ENCODE measurements at places on chromosomes 13 and 19.
A peak's percentile ranks its signal among the peaks of the same experiment; 100 is the strongest.

GRCh38 chr19:35512831-35513627, 420 bp downstream of the DMKN start:
- no peak for DNase-seq

- DNase-seq, result peak; percentile 65
Observed at GRCh38 chr13:46041419-46041839, 11.1 kb downstream of the ZC3H13 start.

- DNase-seq, result no peak
Observed at GRCh38 chr13:90968166-90968904, 379.2 kb upstream of the MIR17HG start.

DNA sequence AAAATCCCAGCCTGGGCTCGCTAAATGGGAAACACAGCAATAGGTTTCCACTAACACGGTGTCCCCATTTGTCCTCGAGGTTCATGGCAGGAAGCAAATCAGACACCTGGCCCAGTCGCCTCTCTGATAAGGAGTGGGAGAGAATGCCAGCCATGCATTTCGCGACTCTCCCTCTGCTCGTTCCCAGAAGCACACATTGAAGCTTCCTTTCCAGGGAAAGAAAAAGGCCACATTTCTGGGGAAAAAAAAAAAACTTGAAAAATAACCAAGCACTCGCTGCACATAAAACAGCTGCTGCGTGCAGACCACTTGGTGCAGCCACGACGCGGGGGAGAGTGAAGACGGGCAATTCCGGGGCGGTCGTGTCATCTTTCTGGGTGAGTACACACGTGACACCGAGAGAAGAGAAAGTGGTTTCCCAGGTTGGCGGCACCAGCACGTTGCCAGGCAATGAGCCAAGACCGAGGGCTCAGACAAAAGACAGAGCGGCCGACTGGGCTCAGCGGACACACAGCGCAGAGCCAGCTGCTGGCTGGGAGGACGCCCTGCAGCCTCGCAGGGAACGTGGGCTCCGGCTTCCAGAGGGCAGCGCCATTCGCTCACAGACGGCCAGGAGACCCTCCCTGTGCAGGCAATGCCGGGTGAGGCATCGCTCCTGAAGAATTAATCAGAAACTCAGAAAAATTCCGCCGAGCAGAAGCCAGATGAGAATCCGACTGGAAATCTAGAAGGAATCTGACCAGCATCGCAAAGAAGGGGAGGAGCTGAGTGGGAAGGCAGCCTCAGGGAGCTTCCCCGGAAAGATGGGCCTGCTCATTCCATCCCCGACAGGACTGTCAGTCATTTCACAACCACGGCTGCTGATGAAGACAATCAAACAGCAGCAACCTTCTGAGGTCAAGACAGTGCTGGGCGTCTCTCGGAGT, 83.2 kb upstream of the IRS2 start:
- DNase-seq, result no peak

DNA sequence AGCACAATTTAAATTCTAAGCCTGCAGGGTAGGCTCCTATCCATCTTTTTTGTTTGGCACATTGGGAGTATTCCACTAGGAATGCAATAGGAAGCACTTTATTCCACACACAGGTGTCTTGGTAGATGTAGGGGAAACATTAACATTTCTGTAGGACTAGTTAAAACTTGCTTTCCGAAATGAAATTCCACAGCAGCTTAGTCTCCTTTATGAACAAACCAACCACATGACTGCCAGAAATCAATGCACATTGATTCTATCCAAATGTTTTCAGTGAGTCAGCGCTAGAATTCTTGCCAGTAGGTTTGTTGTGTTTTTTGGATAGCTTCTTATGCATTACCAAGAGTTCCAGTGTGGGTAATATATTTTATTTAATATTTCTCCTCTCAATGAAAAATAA, 207.9 kb upstream of the CSNK1A1L start:
- peak; percentile 92 for DNase-seq

GRCh38 chr13:41495044-41495443, 37.7 kb downstream of the RGCC start:
- DNase-seq, result no peak

- no peak for DNase-seq
Observed at GRCh38 chr19:17909003-17909732, 23.6 kb upstream of the CCDC124 start.

DNA sequence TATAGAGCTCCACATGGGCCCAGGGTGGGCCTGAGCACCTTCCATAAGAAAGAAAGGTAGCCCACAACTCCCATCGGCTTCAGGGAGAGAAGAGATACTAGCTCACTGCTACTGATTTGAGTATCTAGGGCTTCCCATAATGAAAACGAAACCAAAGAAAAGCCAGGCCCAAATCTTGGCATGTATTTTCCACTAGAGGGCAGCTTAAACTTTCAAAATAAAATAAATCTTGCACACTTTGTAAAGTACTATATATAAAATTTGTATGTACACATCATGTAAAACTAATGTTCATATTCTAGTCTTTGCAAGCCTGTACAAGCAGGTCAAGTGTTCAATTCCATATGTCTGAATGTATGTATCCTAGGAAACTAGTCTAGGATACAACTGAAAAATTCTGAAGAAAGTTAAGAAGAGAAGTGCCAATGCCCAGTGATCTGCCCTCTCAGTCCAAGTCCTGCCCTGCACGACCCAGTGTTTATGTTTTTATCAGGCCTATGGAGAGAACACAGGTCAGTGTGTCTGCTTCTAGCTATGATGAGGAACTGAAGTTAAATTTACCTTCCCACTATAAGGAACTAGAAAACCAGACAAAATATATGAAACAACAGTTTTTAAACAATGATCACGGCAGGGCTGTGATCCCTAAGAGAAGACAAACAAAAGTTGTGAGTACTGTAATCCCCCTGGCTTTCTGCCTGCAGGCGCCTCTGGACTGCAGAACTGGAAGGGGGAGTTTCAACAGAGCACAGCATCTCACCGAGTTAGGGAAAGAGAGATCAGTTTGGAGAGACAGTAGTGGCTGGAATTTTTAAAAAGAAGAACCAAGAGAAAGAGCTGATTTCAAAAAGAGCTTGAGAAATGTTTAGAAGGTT, 475.7 kb downstream of the UQCRFS1 start:
- peak; percentile 22 for DNase-seq

DNA sequence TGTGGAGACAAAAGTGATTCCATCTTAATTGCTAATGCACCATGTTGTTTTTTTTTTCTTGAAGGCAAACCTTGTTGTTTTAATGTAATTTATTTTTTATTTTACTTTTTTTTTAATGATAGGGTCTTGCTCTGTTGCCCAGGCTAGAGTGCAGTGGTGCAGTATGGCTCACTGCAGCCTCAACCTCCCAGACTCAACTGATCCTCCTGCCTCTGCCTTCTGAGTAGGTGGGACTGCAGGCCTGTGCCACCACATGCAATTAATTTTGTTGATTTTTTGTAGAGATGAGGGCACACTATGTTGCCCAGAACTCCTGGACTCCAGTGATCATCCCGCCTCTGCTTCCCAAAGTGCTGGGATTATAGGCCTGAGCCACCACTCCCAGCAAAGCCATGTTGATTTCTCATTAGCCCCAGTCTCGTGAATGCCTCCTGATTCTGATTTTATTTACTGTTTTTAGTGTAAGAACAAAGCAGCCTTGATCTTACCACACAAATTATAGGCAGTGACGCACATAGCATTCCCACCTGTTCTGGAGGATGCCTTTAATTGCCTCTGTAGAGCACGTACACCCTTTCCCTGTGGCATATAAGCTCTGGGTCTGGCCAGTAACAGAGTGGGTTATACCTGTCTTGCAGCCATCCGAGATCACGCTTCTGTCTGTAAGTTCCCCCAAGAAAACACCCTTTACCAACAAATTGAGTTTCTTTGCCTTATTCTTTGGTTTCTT, 150.4 kb downstream of the GGACT start:
- no peak for DNase-seq

- no peak for DNase-seq
Observed at GRCh38 chr19:14528419-14529253, 758 bp upstream of the TECR start.

DNA sequence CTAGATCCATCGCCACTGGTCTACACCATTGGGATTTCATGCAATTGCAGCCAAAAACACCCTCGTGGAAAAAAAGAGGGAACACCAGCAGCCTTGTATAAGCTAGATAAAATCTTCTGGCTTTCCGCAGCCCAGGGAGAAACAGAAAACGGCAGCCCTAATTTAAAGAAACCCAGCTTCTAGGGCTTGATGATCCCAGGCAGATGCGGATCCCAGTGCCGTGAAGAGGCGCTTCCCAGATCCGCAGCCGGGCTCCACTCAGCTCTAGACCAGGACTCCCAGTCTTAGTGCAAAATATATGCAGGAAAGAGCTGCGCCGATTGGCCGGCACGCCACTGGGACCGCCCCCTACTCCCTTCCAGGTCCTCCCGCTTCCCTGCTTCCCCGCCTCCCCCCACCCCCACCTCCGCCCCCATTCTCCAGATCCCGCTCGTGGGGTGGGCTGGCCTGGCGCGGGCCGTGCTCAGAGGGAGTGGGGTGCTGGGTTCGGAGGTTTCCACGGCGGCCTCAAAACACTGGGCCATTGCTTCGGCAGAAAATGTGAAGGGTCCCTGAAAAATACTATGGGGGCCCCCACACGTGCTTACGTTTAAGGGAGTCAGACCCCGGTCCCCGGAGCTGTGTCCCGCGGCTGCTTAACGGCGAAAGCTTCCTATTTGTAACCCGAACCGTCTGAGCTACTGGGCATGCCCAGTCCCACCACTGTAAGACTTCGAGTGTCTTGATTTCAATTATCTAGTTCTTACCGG, 63.1 kb downstream of the SERP2 start:
- peak; percentile 87 for DNase-seq

- DNase-seq, result no peak
Observed at GRCh38 chr19:33812388-33813330, 16.0 kb downstream of the KCTD15 start.

DNA sequence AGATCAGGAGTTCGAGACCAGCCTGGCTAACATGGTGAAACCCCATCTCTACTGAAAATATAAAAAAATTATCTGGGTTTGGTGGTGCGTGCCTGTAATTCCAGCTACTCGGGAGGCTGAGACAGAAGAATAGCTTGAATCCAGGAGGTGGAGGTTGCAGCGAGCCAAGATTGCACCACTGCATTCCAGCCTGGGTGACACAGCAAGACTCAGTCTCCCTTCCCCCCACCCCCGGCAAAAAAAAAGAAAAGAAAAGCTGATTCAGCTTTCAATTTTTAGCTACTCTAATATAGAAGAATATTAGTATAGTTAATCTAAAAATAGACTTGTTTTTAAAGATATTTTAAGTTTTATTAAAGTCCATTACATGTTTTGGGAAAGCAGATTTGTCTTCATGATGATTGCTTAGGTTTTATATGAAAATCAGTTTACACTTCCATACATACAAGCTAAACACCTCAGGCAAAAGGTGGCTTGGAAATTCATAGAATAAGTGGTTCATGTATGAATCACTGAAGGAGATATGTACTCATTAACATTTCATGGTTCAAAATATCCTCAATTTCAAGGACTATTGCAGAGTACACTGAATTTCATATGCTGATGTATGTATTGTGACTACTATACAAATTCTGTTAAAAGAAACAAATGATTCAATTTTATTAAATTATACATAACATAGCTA, 165.2 kb downstream of the TDRD3 start:
- no peak for DNase-seq

DNA sequence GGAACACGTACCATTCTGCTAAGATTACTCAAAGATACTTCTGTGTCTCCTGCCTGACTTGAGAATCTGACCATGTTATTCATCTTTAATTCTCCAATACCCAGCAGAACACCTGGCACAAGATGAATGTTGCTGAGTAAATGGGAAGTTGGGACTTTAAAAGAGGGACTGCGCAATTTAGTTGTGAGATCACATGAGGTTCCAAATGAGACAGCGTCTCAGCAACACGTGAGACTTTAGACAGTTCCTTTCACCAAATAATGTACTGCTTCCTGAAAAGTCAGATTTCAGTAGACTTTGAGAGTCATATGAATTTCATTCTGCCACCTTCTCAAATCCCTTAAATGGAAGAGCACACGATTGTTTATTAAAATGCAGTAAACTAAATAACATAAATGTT, 36.7 kb downstream of the DOCK9 start:
- no peak for DNase-seq

DNA sequence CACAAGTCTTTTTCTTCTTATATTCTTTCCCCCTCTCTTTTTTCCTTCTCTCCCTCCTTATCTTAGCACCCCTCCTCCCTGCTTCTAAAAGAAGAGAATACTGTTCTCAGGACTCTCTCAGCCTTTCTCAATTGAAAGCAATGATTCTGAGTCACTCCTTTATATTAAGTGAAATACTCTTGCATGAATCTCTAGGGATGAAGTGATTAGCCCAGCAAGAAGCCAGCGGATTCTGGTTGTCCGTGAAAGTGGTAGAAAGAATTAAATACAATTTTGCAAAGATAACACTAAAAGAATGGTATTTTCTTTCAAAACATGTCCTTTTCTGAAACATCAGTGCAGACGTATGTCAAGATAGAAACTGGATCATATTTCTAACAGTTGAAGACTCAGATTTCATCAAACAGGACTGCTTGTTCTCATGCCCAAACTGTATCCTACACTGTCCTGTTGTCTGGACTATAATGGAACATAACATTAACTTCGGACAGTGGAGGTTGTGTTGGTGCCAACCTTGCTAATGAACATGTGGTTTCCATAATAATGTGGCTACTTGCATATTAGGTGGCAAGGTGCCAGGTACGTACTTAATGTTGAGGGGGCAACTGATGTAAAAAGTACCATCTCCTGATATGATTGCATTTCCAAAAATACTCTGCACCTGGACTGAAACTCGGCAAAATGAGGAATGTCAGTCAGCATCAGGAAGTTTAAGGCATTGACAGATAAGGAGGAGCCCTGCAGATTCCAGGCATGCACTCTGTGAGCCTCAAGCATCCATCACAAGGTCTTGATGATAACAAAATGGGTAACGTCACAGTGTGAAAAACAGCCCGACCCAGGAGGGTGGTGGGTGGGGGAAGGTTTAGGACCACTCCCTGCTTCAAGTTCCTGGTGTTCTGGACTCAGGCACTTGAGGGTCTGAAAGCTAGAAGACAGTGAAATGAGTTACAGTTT, 357.2 kb downstream of the DLEU7 start:
- DNase-seq, result no peak
